ENCODE measurements at places on chromosomes 2 and 18. TPM values are rescaled to one million over a fixed set of nuclear protein-coding genes. Genes with fewer than 3 reads are reported as not detected.

GRCh38 chr2:66032226-66032775 is 402.6 kb upstream of the MEIS1 start:
- no peak for DNase-seq

DNA sequence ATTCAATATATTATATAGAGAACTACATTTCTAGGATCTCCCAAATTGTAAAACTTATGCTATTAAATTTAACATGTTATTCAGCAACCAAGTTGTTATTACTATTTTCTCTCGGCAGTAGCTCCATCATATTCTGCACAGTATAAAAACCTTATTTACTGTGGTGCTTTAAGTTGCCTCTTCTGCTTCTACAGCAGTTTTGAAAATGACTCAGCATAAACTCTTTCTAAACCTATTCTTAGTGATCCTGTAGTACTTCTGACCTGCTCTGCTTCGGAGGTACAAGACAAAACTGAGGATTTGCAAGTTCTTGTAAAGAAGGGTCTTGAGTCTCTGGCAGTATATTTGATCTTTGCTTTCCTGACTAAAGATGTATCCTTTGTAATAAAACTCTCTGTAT is 567.2 kb downstream of the TMX3 start:
- DNase-seq = no peak

DNA sequence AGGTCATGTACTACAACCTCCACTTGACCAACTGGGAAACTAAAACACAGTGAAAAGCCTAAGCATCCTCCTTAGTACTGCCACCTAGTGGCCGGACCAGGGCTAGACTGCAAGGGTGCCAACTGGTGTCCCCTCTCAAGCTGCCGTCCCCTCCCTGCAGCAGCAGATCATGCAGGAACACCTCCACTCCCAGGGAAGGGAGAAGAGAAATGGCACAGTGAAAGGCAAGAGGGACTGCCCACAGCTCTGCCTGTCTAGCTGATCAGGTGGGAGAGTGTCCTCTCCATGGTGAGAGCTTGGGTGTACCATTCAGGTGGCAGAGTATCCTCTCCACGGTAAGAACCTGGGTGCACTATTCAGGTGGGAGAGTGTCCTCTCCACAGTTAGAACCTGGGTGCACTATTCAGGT is 78.1 kb downstream of the AAK1 start:
- peak; percentile 65 for DNase-seq

POTEJ gene
- 1.1 TPM for total RNA-seq

- DNase-seq = no peak
Observed at GRCh38 chr18:32259553-32259952, 69.7 kb downstream of the MEP1B start.

UGT1A10 gene
- not detected for total RNA-seq

CKAP2L gene
- total RNA-seq = 1.7 TPM

GRCh38 chr2:219878516-219878915 is 251.1 kb downstream of the SLC4A3 start:
- no peak for DNase-seq

- no peak for DNase-seq
Observed at GRCh38 chr2:24675338-24675737, 117.9 kb downstream of the PTRHD1 start.

- DNase-seq = peak; percentile 27
Observed at GRCh38 chr2:227822416-227823003, 8.9 kb downstream of the CCL20 start.

DNA sequence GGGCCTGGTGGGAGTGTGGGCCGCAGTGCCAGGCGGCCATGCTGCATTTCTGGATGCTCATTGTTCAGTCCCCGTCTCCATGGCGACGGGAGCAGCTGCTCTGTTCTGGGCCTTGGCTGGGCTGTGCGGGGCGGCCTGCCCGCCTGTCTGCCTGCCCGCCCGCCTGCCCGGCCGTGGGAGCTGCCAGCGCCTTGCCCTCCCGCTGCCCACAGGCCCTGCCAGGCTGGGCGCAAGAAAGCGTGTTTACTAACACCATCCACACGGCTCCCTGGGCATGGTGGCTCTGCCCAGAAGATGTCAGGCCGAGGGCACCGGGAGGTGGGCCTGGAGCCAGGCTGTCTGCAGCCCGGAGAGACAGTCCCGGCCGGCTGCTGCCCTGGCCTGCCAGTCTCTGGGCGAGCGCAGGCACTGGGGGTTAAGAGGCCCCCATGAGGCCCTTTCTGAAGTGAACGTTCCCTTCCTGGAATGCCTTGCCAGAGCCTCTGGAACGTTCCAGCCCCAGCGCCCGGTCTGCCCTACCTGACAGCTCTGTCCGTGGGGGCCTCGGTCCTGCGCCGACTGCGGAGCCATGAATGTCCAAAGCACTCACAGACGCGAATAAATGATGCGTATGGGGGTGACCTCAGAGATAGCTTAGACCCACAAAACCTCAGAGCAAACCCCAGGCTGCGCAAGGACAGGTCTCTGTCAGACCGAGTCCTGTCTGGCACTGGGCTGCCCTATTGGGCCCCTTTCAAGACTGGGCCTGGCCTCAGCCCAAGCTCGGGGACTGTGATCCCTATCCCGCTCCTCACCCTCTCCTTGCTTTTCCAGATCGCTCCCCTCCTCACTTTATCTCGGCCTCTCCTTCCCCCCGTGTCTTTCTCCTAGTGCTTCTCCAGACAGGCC is 44.3 kb downstream of the MYCN start:
- no peak for DNase-seq

DNA sequence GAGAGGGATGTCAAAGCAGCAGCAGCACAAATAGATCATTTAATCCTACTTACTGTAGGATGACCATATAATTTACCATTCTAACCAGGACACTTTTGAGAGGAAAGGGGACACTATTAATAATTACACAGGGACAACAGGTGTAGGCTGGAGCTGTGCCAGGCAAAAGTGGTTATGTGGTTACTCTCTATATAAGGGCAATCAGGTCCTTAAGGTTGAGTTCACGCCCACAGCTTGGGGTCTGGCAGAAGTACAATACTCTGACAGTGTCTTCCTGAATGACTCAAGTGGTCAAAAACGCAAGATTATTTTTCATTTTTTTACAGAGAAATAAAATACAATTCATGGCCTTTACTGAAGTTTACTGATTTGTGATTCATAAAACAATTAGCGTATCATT is 2.8 kb downstream of the PREPL start:
- no peak for DNase-seq

DNA sequence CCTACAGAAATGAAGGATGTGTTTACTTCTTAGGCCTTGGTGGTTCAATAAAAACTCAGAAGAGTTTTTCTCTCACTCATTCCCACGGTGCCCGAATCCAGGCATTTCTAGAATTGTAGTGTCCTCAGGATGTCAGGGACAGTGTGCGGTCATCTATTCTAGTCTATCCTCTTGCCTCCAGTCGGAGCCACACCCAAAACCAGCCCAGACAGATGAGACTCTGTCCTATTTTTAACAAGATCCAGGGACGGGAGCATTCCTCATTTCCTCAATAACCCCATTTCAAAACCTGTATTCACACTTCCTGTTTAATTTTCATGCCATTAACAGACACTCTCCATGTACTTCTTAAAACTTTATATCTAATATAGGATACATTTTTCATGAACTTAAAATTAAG is 11.6 kb upstream of the RBMS1 start:
- DNase-seq = no peak

- no peak for DNase-seq
Observed at GRCh38 chr2:46886268-46887027, 29.2 kb downstream of the MCFD2 start.

- peak; percentile 67 for DNase-seq
Observed at GRCh38 chr2:207734264-207734635, 22.8 kb downstream of the CCNYL1 start.

DNA sequence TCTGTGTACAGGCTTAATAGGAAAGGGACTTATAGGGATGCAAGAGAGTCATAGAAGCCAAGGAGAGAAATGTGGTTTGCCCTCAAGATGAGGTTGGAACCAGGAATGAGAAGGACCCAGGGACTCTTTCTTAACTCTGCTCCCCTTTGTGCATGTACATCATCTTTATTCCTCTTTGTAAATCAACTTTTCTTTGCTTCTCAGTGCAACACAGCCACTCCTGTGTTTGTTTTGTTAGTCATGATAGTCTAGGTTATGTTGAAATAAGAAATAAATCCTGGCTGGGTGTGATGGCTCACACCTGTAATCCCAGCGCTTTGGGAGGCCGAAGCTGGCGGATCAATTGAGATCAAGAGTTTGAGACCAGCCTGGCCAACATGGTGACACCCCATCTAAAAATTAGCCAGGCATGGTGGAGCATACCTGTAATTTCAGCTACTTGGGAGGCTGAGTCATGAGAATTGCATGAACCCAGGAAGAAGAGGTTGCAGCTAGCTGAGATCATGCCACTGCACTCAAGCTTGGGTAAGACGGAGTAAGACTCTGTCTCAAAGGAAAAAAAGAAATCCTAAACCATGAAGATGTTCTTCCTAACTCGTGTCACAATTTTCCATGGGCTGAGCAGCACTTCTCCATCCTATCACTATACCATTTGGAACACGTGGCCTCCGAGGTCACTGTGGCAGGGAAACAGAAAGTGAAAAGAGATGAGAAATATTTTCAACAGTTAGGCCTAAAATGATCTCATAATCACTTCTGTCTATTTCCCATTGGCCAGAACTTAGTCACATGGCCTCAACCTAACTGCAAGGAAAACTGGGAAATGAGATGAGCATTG is 73.0 kb upstream of the TMEM17 start:
- no peak for DNase-seq
